ACHN (cell line): ENCODE measurements at places on chromosomes 3 and 15.
A peak's percentile ranks its signal among the peaks of the same experiment; 100 is the strongest.

- peak; percentile 5 for DNase-seq
Observed at GRCh38 chr3:55481744-55482495, 5.2 kb downstream of the WNT5A start.

GRCh38 chr3:60142009-60142408, 1092.2 kb upstream of the CFAP20DC start:
- no peak for DNase-seq

GRCh38 chr3:136409549-136409948, 159.4 kb downstream of the PCCB start:
- DNase-seq = no peak

GRCh38 chr15:28993720-28994053, 107.9 kb downstream of the APBA2 start:
- DNase-seq = no peak

- no peak for DNase-seq
Observed at GRCh38 chr15:31159837-31160236, 58.3 kb upstream of the TRPM1 start.

DNA sequence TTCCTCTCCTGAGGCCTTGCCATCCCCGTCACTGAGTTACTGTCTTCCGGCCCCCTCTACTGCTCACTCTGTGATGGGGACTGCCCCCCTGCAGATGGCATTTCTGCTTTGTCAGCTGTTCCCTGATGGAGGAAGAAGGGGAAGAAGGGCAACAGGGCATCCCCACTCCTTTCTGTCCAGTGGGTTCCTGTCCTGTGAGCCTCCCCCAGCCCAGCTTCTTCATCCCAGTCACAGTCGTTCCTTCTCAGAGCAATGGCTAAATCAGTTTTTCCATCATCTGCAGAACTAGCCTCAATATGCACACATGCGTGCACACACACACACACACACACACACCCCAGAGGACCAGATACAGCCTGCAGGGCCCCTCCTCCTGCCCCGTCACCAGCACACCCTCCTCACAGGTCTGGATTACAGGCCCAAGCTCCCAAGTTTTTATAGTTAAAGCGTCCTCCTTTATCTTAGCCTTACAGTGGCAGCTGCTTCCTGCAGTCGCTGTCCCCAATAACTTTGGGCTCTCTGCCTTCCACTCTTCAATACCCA, 21.4 kb downstream of the ALDH1L1 start:
- no peak for DNase-seq

GRCh38 chr3:19171794-19172193, 23.5 kb downstream of the KCNH8 start:
- DNase-seq = no peak

- DNase-seq = no peak
Observed at GRCh38 chr3:31680072-31680870, 147.5 kb downstream of the STT3B start.

- DNase-seq = no peak
Observed at GRCh38 chr3:31724116-31724515, 191.4 kb downstream of the STT3B start.

- peak; percentile 1 for DNase-seq
Observed at GRCh38 chr3:132679911-132680310, 19.8 kb downstream of the UBA5 start.

DNA sequence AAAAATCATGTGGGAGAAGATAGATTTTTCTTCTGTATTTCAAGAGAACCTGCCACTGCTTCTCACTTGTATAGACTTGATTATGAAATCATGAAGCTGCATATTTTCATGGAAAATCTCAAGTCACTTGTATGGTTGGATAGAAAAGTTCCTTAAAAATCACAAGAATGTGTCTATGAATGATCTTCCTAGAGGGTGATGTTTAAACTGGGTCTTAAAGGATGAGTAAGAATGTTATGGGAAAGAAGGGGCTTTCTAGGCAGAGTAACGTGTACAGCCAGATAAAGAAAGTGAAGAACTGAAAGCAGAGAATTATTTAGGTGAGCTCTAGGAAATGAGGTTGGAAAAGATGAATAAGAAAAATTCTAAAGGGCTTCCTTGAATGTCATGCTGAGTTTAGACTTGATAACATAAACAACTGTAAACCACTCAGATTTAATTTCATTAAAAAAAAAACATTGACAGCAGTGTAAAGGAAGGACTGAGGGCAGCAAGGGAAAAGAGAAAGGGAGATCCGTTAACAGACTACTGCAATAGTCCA, 5.0 kb downstream of the CD47 start:
- DNase-seq = no peak

- peak; percentile 67 for DNase-seq
Observed at GRCh38 chr3:122533931-122534334, 19.2 kb upstream of the KPNA1 start.
